Left renal pelvis (tissue), 4 donors: ENCODE measurements at places on chromosomes 11 and 22.

DNA sequence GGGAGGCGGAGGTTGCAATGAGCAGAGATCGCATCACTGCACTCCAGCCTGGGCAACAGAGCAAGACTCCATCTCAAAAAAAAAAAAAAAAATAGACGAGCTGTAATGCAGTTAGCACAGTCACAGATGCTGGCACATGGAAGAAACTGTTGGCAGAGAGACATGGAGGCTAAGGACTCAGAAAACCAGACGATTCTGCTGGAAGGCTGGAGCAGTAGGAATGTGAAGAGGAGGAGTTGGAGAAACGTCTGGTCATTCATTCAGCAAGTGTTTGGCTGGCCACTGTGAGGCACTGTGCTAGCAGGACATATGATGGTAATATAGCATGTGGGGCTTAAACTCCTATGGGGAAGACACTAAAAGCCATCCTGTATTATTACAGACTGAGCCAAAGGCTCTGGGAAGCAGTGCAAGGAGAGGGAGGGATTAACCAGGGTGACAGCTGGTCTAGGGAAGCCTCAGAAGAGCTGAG is 5.0 kb downstream of the UQCR10 start:
- no peak for DNase-seq

GRCh38 chr11:10197091-10197490 is 96.9 kb downstream of the SBF2 start:
- no peak for DNase-seq

- no peak for DNase-seq
Measured at GRCh38 chr11:2307501-2308331, 5.9 kb downstream of the TSPAN32 start.

- DNase-seq: no peak
Measured at GRCh38 chr22:47199979-47200272, 437.5 kb downstream of the TBC1D22A start.

GRCh38 chr22:44723801-44724200 is 21.8 kb downstream of the PRR5 start:
- no peak for DNase-seq

- no peak for DNase-seq
Measured at GRCh38 chr11:77654770-77655434, 17.3 kb upstream of the CLNS1A start.
